CD4-positive, alpha-beta T cell treated with Interleukin-12 subunit alpha and Interleukin-12 subunit beta, for 1 hour (primary cell): ENCODE measurements at places on chromosomes 1 and 21.

DNA sequence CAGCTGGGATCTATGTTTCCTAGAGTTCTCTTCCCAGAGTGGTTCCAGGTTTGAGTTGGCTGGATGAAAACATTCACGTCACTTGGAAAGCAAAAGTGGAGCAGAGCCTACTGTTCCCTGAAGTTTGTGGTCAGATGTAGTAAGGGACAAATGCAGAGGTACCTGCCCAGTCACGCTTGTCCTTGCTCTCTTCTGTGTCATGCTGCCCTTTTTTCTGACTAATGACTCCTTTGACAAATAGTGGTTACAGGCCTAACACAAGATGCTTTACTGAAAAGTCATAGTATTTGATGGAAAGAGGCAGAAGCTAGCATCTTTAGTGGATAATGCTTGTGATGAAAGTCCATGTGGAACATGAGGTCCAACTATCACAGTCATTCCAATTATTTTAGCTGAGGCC lies 881.4 kb upstream of the B3GALT2 start:
- DNase-seq: no peak

GRCh38 chr1:156602557-156602993 lies 1.3 kb upstream of the GPATCH4 start:
- DNase-seq: peak; percentile 31

- DNase-seq: peak; percentile 83
Observed at GRCh38 chr21:45596704-45597318, 46.7 kb upstream of the PCBP3 start.

GRCh38 chr1:19974822-19975416 lies 4.5 kb downstream of the PLA2G2A start:
- DNase-seq: peak; percentile 27

DNA sequence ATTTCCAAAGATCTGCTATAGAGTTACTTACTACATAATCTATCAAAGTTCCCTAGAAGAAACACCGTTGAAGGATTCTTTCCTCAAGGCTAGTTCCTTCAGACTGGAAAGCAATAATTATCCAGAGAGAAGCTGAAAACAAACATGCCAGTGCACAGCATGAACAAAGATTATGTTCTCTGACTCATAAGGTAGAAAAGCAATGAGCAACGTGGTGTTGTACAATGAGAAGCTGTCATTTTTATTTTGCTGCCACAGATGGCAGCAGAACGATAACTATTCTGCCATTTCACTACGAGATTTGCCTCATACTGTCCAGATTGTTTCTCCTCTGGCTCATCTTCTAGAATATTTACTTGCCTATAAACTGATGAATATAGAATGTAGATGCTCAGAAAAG lies 10.7 kb downstream of the EXTL2 start:
- no peak for DNase-seq

- peak; percentile 1 for DNase-seq
Observed at GRCh38 chr1:97243973-97244560, 522.5 kb downstream of the PTBP2 start.

GRCh38 chr1:186575348-186575747 lies 104.9 kb downstream of the PTGS2 start:
- DNase-seq: no peak

DNA sequence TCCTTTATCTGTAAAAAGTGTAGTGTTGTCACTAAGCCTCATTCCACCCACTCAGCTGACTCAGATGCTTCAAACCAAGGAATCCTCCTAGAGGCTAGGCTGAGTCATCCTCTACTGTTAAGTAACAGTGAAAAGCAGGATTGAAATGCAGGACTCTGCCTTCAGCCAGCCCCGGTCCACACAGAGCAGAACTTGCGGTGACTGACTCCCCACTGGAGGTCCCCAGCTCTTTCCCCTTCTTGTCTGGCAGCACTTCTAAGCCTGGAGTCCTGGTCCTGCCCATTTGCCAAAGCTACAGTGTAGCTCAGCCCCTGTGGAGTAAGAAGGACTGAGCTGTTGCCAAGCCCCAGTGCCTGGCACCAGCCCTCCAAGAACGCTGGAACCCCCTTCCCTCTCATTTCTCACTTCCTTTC lies 1.7 kb downstream of the RAB7B start:
- no peak for DNase-seq

GRCh38 chr1:159783724-159784123 lies 3.0 kb downstream of the DUSP23 start:
- no peak for DNase-seq

- no peak for DNase-seq
Observed at GRCh38 chr1:244291236-244292201, 160.2 kb downstream of the ADSS2 start.

DNA sequence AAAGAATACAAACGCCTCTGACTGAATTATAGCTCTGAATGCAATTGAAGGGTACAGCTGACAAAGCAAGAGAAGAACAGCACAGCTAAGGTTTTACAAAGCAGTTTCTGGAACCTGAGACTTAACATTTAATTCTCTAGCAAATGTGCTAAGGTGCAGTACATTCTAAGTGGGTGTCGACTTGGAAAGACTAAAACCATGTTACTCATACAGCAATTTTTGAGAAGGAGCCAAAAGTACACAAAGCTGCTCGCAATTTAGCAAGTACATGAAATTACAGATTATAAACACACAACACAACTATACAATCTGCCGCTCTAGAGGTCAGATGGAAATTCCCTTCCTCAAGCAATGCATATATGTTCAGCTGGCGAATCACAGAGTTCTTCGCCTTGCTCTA lies 121.9 kb downstream of the TIAM1 start:
- no peak for DNase-seq

DNA sequence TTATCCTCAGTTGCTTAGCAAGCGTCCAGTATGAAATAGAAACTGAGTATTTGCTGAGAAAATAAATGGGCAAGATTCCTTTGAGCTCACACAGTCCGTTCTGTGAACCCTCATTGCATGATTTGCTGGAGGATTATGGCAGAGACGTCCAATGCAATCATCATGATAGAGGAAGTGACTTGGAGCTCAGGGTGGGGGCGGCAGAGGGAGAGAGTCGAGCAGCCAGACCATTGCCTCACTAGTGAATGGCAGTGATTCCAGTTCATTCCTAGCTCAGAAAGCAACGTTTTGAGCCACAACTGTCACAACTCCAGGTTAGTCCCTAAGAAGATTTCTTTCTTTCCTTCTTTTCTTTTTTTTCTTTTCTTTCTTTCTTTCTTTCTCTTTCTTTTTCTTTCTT lies 27.5 kb upstream of the COL9A2 start:
- DNase-seq: peak; percentile 19

GRCh38 chr1:187691439-187691838 lies 862.7 kb downstream of the PLA2G4A start:
- no peak for DNase-seq

- DNase-seq: no peak
Observed at GRCh38 chr21:41169701-41170100, 1.7 kb downstream of the BACE2 start.

DNA sequence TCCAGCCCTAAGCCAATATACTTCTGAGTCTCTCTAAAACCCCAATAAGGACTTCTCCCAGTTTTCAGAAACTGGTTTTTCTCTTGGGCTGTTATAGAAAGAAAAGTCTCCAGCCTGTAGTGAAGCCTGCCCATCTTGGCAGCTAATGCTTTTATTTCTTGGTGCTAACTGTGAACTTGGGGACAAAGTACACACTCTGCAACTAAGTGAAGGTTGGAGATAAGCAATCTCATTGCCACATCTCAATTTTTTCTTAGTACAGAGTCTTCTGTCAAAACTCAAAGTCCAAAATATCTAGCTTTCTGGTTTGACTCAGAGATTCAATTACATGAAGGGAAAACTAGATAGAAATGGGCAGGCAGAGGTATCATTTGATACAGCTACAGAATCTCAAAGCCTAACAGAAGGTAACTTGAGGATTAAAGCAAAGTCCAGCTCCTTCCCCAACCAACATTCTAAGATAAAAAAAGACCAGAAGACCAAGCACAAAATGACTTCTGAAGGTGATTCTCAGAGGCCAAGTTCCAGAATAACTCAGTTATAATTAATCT lies 14.0 kb downstream of the AK2 start:
- DNase-seq: no peak

DNA sequence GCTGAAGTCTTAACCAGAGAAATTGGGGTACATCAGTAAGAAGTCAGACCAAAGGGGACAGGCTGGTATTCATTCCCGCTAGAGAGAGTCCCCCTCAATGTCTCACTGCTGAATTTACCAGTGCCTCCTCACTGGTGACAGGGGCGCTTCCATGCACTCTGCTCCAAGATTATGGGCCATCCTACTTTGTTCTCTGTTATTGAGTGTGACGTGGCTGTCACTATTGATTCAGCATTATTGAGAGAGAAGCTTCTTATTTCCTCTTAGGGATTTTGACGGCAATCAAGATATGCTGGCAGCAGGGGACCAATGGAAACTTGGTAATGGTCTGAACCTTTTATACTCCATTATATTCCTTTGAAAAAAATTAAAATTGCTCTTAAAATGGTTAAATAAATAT lies 118.6 kb downstream of the SYF2 start:
- DNase-seq: no peak

DNA sequence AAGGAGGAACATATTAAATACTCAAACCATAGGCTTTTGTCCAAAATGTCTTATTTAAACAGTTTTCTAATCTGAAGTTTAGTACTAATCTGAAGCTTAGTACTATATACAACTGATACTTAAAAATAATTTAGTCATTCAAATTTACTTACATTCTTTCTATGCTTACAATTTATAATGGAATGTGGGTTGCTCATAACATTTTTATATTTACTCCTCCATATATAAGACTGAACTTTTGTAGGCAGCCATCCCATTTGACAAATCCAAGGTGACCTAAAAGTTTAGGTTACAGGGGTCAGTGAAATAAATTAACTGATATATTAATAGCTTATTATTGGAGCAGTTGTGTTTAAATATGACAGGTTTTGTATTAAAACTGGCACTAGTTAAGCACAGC lies 570.6 kb downstream of the DPYD start:
- no peak for DNase-seq

DNA sequence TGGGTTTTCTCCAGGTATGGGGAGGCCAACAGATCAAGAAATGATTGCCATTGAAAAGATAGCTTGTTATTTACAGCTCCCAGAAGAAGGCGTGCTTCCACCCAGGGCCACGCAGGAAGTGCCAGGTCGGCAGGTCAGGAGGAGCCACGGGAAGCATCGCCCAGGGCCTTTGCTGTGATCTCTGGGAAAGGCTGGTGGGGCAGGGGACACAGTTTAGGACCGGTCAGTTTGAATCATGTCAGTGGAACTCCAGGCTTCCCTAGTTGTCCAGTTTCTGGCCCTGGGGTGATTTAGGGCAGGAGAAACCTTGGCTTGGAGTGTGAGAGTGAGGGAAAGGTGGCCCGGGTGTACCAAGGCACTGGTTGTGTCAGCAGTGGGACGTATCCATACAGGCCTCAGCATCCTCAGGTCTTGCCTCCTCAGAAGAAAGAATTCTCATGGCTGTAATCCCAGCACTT lies 11.4 kb downstream of the PLA2G5 start:
- DNase-seq: no peak

DNA sequence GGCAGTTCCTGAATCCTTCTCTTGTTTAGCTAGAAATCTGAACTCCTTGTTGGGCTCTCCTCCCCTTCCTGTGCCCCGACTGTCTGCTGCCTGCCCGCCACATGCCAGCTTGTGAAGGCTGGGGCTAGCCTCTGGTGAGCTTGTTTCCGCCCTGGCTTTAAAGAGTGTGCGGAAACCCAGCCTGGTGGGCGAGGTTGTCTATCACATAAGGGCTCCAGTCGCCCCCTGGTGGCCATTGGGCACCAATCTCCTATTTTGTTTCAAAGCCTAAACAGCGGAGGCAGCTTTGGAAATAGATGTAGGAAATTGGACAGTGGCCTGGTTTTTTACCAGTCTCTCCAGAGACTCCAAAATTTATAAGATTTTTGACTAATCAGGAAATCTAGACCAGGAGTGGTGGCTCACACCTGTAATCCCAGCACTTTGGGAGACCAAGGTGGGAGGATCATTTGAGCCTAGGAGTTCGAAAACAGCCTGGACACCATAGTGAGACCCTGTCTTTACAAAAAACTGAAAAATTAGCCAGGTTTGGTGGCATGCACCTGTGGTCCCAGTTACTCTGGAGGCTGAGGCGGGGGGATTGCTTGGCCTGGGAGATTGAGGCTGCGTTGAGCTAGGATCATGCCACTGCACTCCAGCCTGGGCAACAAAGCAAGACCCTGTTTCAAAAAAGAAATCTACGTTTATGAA lies 9.8 kb downstream of the ATP8B2 start:
- peak; percentile 91 for DNase-seq

- no peak for DNase-seq
Observed at GRCh38 chr21:40187946-40188654, 320.9 kb downstream of the PCP4 start.

DNA sequence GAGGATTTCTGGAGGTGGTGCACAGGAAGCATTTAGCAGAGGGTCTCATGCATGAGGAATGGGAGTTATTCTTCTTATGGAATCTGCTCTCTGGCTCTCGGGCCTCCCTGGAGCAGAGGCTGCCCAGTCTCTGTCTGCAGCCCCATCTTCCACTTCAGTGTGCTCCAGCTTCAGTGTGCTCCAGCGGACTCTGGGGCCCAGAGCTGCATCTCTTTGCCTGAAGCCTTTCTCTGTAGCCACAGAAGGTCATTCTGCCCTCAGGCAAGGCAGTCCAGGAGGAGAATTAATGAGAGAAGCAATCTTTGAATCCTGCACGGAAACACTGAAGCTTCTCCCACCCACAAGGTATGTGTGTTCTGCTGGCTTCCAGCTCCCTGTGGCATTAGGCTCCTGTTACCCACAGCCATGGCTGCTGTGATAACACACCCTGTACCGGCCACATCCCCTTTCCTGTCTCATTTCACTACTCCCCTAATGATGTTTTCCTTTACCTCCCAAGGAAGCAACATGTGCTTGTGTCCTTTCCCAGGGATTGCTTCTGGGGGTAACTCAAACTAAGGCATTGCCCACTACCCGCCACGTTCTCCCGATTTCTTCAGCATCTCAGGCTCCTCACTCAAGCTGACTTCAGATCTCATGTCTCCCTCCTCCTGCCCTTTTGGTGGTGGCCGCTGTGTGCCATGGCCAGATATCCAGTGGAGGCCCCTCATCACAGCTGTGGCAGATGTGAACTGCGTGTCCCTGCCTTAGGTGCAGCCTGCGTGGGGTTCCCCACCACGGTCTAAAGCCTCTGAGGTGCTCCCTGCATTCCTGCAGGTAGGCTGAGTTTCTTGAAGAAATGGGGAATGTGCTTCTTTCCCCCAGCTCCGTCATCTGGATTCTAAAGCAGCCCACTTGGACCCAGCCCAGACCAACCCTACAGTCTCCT lies 181.2 kb upstream of the GALNT2 start:
- DNase-seq: no peak

DNA sequence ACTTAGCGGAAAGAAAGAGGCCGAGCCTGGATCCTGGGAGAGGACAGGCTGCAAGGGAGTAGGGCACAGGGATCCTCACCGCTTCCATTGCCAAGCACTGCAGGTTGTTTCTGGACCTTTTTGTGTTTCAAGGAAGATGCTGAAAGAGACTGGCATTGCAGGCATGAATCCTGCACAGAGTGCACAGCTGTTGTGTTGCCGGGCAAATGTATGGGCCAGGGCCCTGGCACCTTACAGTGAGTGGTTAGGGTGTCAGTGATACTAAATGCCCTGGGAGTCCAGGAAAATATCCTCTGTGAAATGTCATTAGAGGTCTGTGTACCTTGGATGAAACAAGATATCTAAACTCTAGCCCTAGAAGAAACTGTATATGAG lies 145.5 kb upstream of the FGGY start:
- no peak for DNase-seq
